SIG-M5 (cell line): ENCODE measurements at places on chromosomes 5 and 9.

GRCh38 chr5:134536876-134537275 lies 11.4 kb downstream of the JADE2 start:
- no peak for DNase-seq

DNA sequence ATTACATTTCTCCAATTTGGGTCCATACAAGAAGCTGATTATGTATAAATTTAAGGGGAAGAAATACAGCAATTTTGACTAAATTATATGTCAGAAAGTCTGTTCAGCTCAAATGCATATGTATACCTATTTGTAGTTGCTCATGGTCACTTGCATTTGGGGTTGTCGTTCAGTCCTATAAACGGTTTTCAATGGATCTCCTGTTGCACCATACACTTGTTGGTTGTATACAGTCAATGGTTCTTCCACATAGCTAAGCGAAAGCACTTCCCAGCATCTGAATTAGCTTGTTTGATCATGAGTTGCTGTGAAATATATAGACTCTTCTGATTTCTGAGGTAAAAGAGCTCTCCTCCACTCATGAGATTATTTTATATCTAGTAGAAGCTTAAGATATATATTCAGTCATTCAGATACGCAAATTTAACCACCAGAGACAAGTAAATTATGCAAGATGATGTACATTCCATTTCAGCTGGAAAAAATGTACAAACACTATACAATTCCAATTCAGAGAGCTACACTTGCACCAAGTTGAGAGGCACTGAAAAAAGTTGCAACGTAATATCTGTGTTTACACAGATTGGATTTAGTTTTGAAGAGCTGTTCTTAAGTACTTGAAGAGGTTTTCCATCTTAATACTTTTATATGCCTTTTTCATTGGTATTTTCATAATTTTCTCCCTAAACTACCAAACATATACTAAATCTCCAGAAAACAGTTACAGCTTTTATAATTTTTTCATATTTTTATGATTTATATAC lies 64.4 kb upstream of the POU5F2 start:
- DNase-seq, result no peak

- DNase-seq, result no peak
Observed at GRCh38 chr5:65050826-65051498, 282.2 kb downstream of the CWC27 start.

- no peak for DNase-seq
Observed at GRCh38 chr9:136372561-136373299, 739 bp downstream of the CARD9 start.

- no peak for DNase-seq
Observed at GRCh38 chr9:18184401-18184800, 289.6 kb upstream of the ADAMTSL1 start.

DNA sequence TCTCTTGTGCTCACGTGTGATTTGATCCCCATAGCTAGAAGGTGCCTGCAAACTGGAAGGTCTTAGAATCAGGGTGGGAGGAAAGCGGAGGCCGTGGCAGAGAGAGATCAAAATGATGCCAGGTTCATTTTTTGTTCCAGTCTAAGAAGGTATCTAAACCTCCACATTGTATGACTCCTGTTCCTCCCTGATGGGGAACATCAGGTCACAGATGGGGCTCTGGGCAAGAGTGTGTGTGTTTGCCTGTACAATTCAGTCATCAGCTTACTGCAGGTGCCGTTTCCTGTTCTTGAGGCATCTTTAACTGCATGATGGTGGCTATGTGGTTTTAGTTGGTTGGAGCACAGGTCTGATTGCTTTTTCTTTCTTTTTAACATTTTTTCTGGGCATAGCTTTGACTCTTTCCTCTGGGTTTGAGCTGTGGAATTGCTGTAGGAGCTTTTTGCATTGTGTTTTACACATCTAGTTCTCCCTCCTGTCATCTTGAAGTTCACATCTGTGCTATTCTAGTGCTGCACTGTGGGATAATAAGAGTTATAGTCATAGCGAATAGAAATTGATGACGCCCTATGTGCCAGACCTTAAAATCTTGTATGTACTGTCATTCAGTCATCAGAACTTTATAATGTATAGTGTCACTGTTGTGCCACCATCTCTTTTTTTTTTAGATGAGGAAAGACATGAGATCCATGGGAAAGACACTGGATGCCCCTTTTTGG lies 30.8 kb downstream of the ARHGAP26 start:
- no peak for DNase-seq

- no peak for DNase-seq
Observed at GRCh38 chr5:83340511-83340918, 131.0 kb upstream of the VCAN start.

DNA sequence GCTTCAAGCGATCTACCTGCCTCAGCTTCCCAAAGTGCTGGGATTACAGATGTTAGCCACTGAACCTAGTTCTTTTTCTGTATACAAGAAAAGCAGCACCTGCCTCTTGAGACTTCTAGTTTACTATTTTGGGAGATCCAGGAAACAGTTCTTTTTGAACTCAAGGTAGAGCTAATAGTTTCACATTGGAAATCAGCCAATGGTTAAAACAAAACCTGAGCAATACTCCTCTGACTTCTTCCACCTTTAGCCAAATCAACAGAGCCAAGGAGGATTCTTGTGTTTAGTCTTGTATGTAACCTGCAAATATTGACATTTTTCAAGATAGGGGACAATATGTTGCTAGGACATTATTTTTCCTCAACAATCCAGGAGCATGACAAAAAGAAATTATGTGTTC lies 349.4 kb downstream of the SH3GL2 start:
- DNase-seq, result no peak

DNA sequence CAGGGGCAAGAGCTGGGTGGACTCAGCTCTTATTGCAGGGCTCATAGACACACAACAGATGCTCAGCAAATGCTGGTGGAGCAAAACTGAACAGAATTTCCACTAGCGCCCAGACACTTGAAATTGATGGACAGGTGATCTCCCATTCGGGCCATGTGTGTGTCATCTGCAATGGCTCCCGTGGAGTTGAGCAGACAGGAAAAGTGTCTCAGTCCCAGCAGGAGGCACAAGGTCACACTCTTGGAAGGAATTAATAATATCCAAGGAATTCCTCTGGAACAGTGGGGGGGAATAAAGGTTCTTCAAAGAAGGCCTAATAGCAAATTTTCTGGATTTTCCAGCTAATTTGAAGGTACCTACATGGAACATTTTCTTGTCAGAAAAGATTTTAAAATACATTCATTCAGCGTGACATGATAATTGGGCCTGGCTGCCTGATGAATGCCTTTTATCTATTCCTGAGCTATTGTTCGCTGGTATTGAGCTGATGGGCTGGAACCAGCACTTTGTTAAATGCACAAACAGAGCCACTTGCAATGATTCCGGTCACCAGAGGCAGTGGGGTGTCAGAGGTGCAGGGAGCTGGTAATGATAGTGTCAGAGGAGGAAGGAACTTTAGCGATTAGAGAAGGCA lies 31.5 kb upstream of the ALDH1B1 start:
- DNase-seq, result no peak

DNA sequence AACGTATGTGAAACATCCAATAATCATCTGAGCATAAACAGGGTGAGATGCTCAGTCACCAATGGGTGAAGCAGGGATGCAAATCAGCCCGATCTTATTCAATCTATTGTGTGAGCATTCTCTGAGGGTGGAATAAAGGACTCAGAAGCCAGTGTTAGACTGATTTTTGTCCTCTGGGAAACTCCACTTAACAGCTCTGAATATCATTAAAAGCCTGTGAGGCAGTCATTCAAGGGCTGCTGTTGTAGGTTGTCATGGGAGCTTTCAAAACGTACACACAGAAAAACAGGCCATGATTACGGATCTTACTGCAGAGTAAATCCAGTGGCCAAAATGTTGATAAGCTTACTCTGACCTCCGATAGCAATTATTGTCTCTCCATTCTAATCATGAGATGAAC lies 266.5 kb upstream of the EFNA5 start:
- no peak for DNase-seq

DNA sequence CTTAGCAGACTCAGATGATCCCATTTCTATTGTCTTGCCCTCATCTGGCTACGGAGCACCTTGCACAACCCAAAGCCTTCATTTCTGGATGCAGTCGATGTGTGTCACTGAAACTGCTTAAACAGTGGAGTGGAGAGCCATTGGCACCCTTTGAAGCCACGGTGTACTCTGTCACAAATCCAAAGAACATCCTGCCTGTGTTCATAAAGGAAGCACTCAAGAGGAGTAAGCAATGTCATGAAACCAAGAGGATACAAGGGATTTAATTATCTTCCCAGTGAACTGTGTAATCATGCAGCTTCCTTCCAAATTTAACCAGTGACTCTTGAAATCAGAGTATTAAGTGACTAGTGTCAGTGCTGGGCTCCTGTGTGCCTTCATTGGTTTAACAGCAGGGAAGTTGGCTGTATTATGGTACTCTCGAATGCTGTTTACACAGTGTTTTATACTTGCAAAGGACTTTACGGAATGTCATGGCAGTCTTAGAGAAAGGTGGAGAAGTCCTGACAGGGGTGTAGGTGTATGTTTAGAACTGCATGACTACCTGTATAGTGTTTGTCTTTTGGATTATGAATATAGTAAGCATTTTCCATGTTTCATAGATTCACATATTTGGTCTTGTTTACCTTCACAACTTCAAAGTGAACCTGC lies 41.9 kb downstream of the CD180 start:
- no peak for DNase-seq

GRCh38 chr5:135484674-135485086 lies 32.5 kb upstream of the TIFAB start:
- no peak for DNase-seq

DNA sequence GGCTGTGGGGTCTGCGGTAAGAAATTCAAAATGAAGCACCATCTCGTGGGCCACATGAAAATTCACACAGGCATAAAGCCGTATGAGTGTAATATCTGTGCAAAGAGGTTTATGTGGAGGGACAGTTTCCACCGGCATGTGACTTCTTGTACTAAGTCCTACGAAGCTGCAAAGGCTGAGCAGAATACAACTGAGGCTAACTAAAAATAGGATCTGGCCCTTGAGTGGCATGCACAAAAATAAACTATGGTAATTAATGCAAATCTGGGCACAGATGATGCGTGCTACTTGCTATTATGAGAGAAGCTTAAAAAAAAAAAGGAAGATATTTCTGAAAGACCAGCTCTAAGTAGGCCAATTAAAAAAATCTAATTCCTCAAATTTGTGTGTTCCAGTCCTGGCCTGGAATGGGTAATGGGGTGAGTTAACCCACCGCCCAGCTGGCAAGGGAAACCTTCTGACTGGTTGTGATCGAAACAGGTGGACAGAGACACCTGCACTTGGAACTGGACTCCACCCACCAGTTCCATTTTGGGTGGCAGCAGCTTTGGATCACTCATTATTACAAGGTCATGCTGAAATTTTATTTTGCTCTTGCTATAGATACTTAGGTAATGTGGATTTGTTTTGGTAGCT lies 26.6 kb upstream of the ZBTB34 start:
- no peak for DNase-seq

DNA sequence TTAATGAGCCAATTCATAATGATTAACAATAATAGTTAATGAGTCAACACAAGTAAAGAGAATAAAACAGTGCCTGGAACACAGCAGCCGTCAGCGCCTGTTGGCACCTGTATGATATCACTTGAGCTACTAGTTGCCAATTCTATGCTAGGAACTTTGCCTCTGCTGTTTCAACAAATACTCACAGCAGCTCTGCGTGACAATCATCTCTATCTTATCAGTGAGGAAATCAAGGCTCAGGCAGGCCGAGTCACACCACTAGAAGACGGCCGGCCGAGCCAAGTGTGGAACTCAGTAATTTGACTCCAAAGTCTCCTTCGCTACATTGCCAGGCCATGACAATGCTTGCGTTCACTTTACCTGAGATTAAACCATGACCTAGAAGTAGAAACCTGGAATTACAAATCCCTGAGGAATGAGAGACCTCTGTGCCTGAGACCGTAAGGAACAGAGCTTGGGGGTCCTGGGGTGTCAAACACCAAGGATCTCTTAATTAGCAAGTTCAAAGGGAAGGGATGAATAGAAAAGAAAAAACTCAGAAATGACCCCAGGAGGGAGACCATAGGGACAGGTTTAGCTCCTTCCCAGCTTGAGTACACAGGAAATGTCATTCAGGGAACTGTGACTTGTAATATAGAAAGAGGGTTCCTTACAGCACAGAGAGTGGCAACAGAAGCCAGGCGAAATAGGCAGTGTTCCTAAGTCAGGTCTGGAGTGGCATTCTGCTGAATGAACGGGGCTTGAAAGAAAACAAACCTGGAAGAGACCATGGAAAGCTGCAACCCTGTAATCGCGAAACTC lies 109.1 kb downstream of the SUSD1 start:
- no peak for DNase-seq

DNA sequence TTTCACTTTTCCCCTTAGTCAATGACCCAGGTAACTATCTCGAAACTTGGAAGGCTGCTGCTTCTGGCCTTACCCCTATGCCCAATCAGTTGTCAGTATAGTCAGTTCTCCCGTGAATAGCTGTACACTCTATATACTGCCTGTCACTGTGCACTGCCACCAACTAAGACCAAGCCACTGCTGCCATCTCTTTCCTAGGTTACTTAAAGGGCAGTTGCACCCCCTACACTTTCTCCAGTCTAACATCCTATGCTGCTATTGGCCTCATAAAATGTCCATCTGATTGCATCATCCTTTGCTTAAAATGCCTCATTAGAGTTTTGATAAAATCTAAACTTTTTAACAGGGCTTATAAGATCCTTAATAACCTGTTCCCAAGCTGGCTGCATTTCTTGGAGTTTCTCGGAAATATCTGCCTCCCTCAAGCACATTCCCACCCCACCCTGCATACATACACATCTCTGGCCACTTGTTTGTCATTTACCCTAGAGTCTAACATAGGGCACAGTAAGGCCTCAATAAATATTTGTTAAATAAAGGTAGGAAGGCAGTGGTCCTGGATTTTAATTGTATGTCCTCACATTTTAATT lies 32.8 kb upstream of the TNFAIP8 start:
- DNase-seq, result no peak

- no peak for DNase-seq
Observed at GRCh38 chr5:137560420-137560819, 61.3 kb upstream of the SPOCK1 start.
